Stimulated activated CD8-positive, alpha-beta memory T cell treated with anti-CD3 and anti-CD28 coated beads, Interleukin-4, amount 100 ng/mL, for 1 hour (primary cell): ENCODE measurements at places on chromosomes 6 and 20.

DNA sequence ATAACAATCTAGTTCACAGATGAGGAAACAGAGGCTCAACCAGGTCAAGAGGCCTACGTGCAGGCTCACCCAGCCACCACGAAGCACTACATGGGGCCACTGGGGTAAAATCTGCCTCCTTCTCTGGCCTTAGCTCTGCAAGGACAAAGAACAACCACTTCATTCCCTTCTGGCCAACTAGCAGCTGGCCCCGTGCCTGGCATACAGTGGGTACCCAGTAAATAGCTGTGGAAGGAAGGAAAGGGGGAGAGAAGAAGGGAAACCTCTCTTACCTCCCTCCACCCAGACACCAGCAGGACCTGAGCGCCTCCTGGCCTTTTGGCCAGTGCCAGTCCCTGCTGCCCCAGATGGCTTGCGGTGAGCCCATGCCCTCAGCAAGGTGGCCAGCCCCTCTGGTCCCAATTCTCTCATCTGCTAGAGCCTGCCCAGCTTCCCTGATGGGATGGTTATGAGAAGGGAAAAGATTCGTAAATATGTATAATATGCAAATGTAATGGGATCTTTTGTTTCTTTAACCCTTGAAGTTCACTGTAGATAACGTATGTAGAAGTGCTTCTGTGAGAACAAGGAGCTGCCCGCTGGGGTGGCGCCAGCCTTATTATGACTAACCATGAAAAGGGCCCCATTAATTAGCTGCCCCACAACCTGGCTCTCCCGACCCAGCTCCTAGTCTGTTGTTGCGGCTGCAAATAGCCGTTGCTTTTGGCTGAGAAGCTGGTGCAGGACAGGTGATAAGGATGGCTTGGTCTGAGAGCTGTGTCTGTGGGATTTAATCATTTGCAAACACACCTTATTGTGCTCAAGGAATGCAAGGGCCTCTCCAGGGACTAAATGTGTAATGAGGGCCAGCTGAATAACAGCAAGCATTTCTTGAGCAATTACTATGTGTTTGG lies 62.0 kb downstream of the DLGAP4 start:
- DNase-seq, result no peak

- DNase-seq, result no peak
These were observed 42.0 kb upstream of the KIF16B start for GRCh38 chr20:16615199-16615598.

- DNase-seq, result no peak
These were observed 98.1 kb upstream of the KCNK16 start for GRCh38 chr6:39420300-39421265.

DNA sequence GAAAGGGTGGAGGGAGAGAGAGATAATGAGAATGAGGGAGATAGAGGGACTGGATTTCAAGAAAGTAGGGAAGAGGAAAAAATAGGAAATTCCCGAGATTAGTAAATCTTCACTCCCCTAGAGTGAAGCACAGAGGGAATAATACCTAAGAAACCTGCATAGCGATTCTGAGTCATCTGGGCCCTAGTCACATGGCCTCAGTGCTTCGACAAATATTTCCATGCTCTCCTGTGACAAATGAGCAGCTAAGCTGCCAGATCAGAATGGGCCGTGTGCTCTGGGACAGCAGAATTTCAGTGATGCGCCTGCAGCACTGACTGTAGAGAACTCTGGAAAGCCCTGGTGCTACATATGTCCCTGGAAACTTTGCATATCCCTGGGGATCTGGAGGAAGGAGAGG lies 48.6 kb upstream of the GRIK2 start:
- no peak for DNase-seq

DNA sequence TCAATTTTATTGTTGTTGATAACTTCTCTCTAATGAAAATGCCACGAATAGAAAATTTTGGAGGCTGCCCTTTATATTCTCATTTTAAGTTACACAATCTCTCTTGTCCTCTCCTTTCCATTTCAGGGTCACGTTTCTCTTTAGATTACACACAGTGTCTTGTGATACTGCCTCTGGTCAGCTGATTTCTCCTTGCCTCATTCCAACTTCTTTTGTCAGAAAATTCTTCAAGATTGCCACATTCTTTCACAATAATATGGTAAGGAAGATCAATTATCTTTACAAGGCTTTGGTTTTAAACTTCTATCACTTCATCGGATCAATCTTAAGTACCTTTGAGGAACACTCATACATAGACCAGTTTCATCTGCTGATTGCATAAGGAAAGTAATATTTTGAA lies 370.3 kb downstream of the RFPL4B start:
- no peak for DNase-seq

DNA sequence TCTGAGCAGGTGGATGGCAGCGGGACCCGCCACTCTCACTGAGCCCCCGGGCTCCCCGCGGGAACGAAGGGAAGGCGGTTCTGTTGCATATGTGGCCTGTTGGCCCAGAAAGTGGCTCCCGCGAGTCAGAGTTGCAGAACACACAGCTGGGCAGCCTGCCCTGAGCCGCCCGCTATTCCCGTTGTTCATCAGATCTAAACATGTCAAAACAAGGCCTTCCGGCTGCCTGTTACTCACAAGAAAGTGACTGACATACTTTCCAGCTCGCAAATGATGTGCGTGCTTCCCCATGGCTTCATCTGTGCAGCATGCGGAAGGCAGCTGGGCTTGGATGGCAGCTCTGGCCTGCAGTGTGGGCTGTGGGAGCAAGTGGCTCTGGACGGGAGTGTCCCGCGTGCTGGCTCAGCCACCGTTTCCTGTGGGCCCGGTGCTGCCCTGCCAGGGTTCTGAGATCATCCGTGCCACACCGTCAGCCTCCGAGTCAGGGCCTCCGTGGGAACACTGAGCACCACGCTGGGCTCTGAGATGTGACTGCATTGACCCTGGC lies 227.3 kb downstream of the ERMARD start:
- DNase-seq, result no peak

DNA sequence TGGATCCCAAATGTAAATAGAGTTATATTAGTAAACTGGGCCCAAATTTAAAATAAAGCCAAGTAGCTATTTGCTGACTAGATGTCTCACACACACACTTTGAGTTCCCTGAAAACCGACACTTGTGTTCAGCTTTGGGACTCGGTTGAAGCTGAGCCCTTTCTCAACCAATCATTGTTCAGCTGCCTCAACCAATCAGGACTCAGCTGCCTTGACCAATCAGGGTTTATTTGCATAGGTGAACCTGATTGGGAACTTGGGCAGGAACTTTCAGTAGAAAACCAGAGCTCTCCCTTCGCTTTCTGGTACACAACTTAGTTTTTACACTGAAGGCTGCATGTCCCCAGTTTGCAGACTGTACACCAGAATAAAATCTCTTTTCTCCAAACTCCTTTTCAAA lies 301.7 kb downstream of the FOXA2 start:
- DNase-seq, result no peak

GRCh38 chr6:47239546-47239945 lies 70.2 kb downstream of the TNFRSF21 start:
- no peak for DNase-seq

DNA sequence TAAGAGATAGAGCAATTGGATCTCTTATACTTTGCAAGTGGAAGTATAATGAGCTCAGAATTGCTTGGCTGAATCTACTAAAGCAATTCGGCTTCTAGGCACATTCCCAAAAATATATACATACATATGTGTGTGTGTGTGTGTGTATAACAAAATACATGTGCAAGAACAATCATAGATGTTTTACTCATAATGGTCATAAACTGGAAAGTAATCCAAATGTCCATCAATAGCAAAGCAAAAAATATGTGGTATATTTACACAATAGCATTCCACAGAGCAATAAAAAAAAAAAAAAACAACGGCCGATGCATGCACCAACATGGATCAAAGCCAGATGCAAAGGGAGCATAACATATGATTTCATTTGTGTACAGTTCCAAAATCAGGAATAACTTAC lies 707.9 kb downstream of the RFPL4B start:
- DNase-seq, result no peak

DNA sequence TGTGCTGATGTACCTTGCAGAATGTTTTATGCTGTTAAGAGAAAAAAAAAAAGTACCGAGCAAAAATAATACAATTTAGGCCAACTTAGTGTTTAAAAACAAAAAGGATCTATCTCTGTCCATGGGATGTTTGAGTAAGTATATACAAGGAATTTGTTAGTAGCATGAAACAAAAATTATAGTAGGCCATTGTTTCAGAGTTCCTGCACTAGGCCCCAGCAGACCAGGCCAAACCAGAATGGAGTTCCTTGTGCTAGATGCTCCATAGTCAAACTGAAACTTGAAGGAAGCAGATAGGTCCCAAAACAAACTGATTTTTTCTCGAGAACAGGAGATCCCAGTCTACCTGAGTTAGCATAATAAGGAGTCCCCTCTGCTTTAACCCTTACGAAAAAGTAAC lies 72.5 kb downstream of the SNX9 start:
- DNase-seq, result no peak

DNA sequence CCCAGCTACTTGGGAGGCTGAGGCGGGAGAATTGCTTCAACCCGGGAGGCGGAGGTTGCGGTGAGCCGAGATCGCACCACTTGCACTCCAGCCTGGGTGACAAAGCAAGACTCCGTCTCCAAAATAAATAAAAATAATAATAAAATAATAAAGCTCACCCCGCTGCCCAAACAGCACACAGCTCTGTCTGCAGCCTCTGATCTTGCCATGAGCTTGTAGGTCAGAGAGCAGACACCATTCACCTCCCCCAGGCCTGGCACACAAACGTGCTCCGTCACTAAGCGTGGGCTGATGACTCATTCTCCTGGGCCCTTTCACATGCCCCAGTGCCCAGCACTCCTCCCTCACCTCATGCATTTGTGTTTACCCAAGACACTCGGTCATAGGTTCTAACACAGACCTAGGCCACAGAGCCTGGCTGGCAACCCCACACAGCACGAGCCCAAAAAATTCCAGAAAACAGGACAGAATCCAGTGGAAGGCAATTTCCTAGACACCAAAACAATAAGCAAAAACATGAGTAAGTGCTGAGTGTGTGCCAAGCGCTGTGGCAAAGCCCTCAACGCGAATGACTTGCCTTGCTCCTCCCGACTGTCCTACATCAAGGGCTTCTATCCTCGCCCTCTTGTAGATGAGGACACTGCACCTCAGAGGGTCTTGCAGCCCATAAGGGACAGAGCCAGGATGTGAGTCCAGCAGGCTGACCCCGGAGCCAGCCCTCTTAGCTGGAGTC lies 18.0 kb downstream of the ATP9A start:
- DNase-seq, result no peak

- DNase-seq, result no peak
These were observed 801.9 kb downstream of the QKI start for GRCh38 chr6:164216368-164216767.

GRCh38 chr6:108737594-108738546 lies 110.4 kb upstream of the ARMC2 start:
- no peak for DNase-seq

DNA sequence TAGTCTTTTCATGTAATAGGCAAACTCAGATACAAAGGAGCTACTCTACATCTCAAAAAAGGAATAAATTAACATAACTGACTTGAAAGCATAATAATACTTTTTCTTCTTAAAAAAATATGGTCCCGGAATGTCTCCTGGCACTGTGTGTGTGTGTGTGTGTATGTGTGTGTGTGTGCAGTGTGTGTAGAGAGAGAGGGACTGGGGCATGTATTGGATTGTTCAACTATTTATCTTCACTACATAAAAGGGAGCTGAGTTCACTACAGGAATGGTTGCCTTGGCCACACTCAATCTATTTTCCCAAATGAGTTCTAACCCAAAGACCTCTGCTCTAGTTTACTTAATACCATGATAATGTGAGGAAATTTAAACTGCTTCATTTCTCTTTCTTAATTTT lies 51.1 kb downstream of the B3GAT2 start:
- no peak for DNase-seq

- DNase-seq, result no peak
These were observed 73.7 kb downstream of the PRND start for GRCh38 chr20:4795394-4795793.

- DNase-seq, result no peak
These were observed 31.6 kb upstream of the NEDD9 start for GRCh38 chr6:11264100-11264499.

- DNase-seq, result no peak
These were observed 110.3 kb downstream of the JARID2 start for GRCh38 chr6:15356179-15356578.

- DNase-seq, result no peak
These were observed 17.0 kb upstream of the KIF13A start for GRCh38 chr6:18004256-18004985.

- no peak for DNase-seq
These were observed 29.2 kb downstream of the ID4 start for GRCh38 chr6:19866173-19866984.

DNA sequence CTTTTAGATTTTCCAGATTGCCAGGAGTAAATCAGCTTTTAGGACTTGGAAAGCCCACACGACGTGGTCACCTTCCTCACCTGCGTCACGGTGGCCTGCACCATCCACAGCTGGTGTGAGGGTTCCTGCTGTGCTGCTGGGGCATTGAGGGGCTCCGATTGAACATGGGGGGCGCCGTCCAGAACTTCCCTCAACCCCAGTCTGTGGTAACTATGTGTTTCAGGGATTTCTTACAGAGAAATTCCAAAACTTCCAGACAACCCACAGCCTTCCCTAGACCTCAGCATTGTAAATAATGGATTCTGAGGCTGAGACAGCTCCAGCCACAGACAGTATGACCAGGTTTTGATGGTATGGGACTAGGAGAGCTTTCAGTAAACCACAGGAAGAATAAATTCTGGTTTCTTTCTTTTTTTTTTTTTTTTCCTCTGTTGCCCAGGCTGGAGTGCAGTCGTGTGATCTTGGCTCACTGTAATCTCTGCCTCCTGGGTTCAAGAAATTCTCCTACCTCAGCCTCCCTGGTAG lies 46.7 kb upstream of the IRF4 start:
- no peak for DNase-seq

- DNase-seq, result no peak
These were observed 605.4 kb upstream of the SLC35B3 start for GRCh38 chr6:9040718-9041117.

- DNase-seq, result no peak
These were observed 823.2 kb downstream of the DHX35 start for GRCh38 chr20:39785252-39785917.
